Activated CD4-positive, alpha-beta T cell treated with anti-CD3 and anti-CD28 coated beads for 48 hours (primary cell): ENCODE measurements at places on chromosomes 7 and 10.

DNA sequence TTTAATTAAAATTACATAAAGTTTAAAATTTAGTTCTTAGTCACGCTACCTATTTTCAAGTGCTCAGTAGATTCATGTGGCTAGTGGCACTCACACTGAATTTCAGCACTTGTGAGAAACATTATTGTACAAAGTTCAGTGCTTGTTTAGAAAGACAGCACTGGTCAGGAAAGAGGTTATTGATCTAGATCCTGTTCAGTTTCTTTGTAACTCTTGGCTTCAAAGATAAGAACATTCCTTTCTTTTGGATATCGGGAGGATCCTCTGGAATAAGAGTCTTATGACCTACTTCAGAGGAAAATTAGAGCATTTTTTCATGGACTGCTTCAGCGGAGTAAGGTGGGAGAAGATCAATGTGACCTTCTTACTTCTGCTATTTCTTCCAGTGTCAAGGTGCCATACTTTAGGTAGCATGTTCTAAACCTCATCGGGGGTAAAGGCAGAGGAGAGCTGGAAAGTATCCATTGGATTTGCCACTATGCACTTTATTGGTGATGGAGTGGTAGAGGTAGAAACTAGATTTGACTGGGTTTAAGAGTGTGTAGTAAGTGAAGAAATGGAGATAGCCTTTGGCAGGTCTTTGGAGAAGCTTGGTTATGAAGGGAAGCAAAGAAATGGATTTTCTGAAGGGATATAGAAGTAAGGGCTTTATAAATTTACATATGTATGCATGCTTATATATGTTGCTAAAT is 39.9 kb downstream of the PHYHIPL start:
- no peak for DNase-seq

DNA sequence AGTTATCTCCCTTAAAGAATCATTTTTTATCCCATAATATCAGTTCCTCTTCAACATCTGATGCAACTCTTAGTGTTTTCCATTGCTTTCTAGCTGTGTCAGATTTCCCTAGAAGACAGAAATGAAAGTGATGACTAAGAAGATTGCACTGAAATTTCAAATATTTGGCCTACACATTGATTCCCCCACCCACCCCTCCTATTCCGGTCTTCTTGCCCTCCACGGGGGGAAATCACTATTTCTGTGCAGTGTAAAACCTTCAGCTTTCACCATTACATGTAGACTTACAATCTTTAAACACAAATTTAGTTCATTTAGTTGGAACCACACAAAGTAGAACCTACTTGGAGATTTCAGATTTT is 63.7 kb upstream of the IL6 start:
- peak; percentile 40 for DNase-seq

DNA sequence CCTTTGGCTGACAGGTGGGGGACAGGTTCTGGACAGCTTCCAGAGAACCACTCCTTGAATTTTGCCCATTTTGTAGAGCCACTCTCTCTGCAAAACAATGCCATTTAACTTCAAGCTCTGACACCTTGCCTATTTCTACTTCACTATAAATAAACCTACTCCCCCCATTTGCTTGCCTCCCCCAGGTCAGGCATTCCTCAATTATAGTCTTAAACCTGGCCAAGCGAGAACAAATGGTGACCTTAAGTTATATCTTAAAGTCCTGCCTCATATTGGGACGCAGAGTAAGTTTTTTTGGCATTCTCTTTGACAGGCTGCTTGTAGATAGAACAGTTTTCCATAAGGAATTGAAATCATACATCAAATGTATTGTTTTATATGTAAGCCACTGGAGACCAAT is 706.9 kb downstream of the LRMDA start:
- no peak for DNase-seq

GRCh38 chr7:91694351-91694841 is 186.1 kb downstream of the MTERF1 start:
- DNase-seq: no peak

- no peak for DNase-seq
Observed at GRCh38 chr10:48801001-48801421, 116.3 kb downstream of the WDFY4 start.

DNA sequence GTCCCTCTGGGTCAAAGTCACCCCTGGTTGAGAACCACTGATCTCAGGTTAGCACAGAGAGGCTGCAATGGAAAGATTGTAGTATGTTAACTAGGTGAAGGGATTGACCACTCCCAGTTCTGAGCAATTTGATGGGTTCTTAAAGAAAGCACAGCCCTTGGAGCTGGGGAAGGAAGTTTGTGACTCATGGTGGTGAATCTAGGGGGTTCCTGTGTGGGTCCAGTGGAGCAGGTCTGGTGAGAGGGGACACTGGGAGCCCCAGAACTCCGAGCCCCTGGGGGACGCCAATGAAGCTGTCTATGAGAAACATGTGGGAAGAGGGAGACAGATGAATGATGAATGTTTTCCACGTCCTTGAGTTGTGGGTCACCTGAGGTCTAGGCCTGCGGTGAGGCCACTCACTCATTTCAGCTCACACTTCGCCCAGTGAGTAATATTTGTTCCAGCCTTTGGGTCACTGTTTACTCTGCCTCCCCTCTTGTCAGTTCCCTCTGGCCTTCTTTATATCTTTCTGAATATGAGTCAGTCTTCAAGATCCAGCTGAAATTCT is 341.9 kb downstream of the LRMDA start:
- no peak for DNase-seq

GRCh38 chr10:74988832-74989561 is 122.5 kb upstream of the SAMD8 start:
- DNase-seq: no peak

DNA sequence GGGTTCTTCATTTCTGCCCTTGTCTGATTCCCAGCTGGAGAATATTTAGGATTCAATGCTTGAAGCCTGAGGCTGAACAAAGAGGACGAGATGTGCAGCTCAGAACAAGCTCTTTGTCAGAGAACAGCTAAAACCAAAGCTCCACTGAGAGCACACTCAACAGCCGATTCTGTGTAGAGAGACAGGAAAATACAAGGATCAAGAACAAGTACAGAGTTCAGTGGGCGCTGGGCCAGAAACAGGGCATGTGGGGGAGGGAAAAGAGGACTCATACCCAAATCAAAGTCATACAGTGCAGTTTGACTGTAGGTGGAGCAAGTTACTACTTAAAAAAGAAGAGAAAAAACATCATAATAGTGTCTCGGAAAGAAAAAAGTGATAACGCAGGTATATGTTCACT is at the start of gene AGMO:
TSS of gene AGMO (minus strand) at position 181 of the 400 bp plus-strand sequence.
- no peak for DNase-seq
